ENCODE measurements at places on chromosomes 3 and 15.

DNA sequence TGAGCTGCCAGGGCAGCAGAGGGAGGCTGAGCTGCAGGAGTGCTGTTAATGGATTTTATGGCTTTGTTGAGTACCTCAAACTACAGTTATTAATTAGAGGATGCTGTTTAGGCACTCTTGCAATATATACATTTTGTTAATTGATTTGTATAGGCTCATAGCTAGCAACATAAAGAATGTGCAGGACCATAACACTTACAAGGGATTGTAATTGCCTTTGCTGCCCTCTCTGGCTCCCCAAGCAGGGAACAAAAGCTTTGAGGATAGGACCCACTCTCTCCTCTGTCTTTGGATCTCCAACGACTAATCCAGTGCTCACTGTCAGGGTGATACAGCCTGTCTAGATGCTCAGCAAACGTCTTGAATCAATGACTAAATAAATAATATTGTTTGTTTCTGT is 1.2 kb upstream of the CLSTN2 start:
- DNase-seq = no peak

GRCh38 chr3:53643757-53644156 is 149.3 kb downstream of the CACNA1D start:
- DNase-seq = no peak

DNA sequence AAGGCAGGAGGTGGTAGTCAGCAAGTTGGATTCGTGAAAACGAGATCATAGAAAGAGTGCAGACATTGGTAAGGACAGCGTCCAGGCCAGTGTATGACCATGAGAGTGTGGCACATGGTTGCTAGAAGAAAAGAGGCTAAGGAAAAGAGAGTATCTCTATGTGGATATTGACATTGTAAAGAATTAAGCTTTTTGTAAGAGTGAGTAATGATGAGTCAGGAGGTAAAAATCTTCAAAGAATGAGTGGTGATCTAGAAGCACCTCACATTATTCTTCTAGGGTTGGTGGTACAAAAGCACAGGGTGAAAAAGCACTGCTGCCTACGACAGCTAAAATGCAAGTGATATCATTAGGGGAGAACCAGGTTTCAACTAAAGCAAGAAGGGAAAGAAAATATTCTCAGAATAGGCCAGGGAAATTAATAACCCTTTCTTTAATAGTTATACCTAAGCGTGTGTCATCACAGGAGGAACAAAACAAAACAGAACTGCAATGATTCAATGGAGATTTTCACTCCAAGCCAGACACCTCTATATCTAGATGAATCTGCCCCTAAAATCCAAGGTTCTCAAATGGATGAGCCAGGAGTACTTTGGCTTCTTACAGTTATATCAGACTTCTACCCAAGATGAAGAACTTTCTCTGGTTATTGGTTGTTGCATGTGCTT is 884.7 kb downstream of the NAALADL2 start:
- DNase-seq = peak; percentile 80

- peak; percentile 35 for DNase-seq
Observed at GRCh38 chr3:44114142-44114541, 127.5 kb upstream of the TOPAZ1 start.

- DNase-seq = no peak
Observed at GRCh38 chr3:10695595-10696285, 120.3 kb upstream of the SLC6A11 start.

GRCh38 chr3:101362406-101362805 is 42.0 kb upstream of the IMPG2 start:
- no peak for DNase-seq

DNA sequence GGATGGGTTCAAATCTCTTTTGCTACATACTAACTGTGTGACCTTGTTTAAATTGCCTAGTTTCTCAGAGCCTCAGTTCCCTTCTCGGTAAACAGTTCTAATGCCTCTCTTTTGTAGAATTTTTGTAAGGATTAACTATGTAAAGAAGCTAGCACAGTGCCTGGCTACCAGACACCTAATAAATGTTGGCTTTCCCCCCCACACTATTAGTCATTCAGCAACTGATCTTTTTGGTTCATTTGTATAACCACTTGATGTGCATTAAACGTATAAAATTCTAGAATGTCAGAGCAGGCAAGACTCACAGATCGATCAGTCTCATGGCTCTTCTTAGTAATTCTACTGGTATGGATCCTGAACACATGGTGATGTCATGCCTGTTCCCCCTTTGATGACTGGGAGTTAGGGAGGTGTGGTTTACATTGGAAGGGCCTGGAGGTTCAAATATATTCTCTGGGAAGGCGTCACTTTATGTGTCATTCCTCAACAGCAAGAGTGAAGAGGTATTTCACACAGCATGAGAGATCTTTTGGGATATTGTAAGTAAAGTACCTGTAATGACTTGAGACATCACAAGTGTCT is 6.5 kb downstream of the TAGLN3 start:
- DNase-seq = peak; percentile 34

DNA sequence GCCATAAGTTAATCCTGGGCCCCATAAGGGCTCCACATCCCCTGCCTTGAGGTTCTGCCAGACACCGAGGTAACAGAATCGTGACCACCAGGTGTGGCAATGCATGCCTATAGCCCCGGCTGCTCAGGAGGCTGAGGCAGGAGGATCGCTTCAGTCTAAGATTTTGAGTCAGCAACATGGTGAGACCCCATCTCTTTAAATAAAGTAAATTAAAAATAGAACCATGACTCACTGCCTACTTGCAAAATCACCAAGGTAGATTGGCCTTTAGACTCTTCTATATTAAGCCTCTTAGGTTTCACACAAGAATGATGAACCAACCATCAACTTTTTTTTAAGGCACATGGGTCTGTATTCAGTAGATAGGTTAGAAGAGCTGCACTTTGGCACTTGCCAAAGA is 9.7 kb downstream of the WDR5B start:
- DNase-seq = no peak

GRCh38 chr15:40258544-40258943 is 19.7 kb downstream of the PAK6 start:
- DNase-seq = no peak

DNA sequence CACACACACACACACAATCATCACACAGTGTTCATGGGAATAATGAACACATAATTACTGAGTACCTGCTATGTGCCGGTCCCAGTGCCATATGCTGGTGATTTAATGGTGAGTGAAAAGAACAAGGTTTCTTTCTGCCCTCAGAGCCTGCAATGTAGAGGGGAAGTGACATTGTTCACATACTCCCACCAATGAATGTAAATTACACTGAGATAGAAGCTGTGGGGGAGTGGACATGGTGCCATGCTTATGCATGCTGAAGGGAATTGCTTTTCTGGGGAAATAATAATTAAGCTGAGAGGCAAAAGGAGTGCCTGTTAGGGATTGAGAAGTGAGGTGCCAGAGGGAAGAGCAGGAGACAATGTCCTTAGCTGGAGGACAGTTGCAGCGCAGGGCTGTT is 175.1 kb downstream of the MFSD1 start:
- DNase-seq = no peak

DNA sequence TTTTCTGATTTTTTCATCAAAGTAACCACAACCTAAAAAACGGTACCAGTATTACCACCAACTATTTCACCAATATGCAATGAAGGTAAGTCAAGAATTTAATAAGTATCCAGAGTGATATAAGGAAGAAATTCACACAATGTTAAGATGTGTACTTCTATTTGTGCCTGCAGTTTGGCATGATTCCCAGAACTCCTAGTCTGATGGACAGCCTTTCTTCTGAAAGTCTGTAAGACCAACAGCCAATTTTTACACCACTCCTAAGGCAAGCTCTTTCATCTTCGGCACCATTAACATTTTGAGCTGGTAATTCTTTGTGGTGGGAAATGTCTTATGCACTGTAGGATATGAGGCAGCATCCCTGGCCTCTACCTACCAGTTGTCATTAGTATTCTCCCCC is 108.3 kb downstream of the VPS13C start:
- peak; percentile 21 for DNase-seq

- DNase-seq = no peak
Observed at GRCh38 chr15:73709241-73709640, 25.1 kb downstream of the CD276 start.
